ENCODE measurements at places on chromosomes 4 and X.
A peak's percentile ranks its signal among the peaks of the same experiment; 100 is the strongest.

DNA sequence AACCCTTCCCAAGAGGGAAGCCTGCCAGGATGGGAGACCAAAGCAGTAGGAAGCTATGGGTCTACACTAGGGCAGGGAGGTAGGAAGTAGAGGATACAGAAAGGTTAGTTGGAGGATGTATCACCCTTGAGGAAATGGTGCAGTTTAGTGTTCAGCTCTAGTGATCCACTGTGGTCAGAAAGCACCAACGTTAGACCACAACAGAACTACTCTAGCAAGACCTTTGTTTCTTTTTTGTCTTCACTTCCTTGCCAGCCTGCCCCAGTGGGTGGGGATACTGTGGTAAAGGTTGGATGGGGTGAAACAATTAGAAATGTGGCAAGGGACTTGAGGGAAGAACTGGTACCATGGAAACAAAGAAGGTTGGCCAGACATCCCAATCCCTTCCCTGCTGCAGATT, 83.3 kb downstream of the DDIT4L start:
- DNase-seq, result no peak

GRCh38 chr4:180823108-180823507, 1420.1 kb upstream of the TENM3 start:
- no peak for DNase-seq

DNA sequence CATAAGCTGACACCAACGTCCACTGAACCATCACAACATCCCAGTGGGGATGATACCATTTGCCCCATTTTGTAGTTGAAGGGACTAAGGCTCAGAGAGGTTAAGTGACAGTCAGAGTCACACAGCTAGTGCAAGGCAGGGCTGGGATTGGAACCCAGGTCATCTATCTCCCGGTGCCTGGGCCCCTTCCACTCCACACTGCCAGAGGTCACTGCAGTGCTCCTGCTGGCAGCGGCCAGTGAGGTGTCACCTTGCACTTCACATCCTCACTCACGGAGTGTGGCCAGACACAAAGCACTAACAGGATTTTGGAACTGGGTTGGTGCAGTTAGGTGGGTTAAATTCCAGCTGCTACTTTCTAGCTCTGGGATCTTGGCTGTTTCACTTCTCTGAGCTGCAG, 118.7 kb downstream of the ENPP6 start:
- no peak for DNase-seq

- no peak for DNase-seq
Observed at GRCh38 chrX:124212622-124213021, 119.8 kb upstream of the TEX13D start.

DNA sequence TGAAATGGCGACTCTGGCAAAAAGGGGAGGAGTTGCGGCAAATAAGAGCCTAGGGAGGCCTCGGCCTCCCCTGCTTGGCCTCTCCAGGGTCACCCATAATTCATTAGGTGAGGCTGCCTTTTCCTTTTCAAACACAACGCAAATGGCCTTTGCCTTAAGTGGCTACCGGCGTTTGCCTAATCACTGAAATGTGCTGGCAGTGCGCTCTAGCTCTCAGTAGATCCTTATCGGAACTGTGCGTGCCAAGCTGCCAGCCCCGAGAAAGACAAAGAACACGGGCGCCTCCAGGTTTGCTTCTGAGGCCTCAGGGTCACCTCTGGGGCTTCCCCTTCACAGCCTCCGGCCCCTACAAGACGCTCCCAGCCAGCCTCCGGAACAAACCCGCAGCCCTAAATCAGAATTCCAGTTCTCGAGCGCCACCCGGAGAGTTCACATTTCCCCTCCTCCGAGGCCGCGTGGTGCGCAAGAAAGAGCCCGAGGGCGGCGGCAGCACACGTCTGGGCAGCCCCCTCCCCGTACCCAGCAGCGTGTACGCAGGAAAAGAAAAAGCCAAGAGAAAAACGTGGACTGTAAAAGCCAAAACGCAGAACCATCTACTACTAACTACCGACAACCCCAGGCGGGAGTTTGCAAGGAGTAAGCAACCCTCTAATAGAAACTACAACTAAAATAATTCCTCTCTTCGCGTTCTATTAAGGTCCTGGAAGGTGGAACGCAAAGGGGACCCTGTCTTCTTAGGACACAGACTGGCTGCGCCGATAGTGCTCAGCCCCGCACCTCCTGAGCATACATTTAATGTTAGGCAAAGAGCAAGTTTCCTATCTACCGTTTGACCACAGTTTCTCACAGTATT, 76.5 kb upstream of the BCOR start:
- no peak for DNase-seq

GRCh38 chr4:81445196-81445595, 26.5 kb downstream of the RASGEF1B start:
- no peak for DNase-seq

DNA sequence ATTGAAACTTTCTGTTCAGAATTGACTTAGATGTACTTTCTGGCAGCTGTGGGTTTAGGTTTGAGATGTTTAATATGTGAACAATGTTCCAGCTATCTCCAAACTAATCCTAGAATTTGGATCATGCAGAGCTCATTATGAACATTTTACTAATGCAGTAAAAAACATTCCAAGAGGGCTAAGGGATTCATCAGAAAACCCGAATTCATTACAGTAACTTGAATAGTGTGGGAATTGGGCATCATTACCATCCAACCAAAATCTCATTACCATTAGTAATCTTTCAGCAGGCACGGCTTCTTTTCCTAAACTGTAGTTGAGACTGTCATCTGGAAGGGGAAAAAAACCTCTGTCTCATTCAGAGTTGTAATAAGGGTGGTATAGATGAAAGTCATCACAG, 91.0 kb downstream of the LIMCH1 start:
- DNase-seq, result no peak

GRCh38 chr4:8846046-8846720, 25.5 kb downstream of the HMX1 start:
- DNase-seq, result no peak

DNA sequence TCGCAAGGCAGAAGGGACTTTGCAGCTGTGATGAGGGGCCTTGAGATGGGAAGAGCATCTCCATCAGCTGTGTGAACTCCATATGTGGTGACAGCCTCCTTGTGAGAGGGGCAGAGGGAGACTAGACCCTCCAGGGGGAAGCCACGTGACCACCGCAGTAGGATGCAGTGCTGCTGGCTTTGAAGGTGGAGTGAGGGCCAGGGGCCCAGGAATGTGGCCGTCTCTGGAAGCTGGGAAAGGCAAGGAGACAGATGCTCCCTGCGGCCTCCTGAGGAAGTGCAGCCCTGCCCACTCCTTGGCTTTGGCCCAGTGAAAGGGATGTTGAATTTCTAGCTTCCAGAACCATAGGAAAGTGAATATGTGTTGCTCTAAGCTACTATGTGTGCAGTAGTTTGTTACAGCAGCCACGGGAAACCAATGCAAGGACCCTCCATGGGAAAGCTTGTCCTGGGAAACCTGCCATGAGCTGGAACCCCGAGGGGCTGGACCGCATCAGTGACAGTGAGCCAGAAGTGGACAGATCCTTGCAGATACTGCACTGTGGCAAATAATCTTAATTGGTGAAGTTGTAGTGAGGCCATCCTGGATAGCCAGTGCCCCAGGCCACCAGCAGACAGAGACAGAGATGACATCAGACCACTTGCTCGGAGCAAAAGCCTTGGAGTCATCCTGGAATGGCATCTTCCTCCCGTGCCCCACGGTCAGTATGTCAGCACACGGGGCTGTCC, 35.4 kb upstream of the SORCS2 start:
- no peak for DNase-seq

DNA sequence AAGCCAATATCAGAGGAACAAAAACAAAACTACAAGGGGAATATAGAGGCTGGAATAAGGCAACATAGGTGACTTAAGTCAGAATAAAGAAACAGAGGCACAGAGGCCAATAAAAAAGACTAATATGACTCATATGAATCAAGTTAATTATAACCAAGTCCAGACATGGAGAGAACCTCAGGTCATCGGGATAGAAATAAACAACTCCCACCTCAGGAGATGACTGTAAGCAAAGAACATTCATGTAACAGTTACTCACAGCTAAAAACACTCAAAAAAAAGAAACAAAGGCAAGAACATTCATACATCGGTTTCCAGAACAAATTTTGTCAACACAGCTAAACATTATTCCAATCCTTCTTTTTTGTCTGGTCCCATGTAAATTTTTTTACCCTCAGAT, 60.3 kb upstream of the RXFP1 start:
- peak; percentile 96 for DNase-seq

GRCh38 chr4:10728016-10728415, 43.4 kb upstream of the CLNK start:
- no peak for DNase-seq

DNA sequence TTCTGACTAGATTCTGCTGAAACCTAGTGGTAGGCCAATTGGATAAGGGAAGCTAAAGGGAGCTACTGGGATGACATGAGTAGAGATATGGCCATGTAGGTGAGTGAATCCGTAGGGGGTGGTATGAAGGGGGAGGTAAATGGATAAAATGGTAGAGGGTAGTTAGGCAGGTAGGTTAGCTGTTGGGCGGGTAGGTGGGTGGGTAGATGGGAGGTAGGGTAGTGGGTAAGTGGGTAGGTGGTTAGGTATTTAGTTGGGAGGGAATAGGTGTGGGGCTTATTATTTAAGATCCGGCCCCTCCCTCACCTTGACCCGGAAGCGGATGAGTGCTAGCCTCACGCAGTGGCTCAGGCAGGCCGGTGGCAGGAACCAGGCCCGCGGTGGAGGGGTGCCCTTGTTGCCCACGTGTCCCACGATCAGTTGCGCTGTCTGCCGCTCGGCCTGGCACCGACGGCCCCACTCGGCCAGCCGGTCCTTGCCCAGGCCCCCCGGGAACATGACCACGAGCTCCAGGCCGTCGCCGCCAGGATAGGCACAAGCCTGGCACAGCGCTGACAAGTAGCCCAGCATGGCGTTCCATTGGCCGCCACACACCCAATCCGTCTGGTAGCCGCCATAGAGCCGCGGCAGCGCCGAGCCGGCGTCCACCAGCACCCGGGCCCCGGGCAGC, 725 bp downstream of the FAM120C start:
- no peak for DNase-seq

- no peak for DNase-seq
Observed at GRCh38 chr4:68365068-68365467, 15.2 kb upstream of the YTHDC1 start.

GRCh38 chr4:110005461-110006056, 92.9 kb downstream of the EGF start:
- peak; percentile 82 for DNase-seq

GRCh38 chrX:39437670-39438441, 636.6 kb downstream of the MID1IP1 start:
- no peak for DNase-seq
